Amniotic epithelial cell (primary cell): ENCODE measurements at places on chromosomes 16 and 17.

GRCh38 chr17:41624208-41625101, at the start of gene KRT17:
TSS of gene KRT17 (minus strand) at chr17:41624575. CDS start at chr17:41624509, 66 bp downstream.
- DNase-seq = peak; percentile 24

DNA sequence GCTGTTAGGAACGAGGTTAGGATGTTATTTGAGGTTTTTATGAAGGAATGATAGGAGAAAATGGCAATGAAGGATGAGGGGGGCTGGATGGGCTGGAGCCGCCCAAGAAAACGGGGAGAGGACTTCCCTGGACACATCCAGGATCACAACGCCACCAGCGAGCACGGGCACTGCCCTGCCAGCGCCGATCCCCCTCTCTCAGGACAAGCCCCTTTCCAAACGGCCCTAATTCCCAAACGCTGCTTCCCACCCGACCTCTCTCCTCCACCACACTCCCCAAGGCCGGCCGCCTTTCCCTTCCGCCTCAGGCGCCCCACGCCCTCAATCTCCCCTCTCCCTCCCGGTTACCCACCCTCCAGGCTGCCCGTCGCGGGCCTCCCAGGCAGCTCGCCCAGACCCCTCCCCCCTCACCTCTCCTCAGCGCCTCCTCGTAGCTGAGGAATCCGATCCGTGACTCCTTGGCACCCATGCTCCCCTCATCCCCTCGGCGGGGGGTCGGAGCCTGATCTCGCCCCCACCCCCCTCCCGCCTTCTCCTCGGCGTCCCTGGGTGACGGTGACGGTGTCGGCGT, 377 bp downstream of the USP32 start:
- DNase-seq = no peak

DNA sequence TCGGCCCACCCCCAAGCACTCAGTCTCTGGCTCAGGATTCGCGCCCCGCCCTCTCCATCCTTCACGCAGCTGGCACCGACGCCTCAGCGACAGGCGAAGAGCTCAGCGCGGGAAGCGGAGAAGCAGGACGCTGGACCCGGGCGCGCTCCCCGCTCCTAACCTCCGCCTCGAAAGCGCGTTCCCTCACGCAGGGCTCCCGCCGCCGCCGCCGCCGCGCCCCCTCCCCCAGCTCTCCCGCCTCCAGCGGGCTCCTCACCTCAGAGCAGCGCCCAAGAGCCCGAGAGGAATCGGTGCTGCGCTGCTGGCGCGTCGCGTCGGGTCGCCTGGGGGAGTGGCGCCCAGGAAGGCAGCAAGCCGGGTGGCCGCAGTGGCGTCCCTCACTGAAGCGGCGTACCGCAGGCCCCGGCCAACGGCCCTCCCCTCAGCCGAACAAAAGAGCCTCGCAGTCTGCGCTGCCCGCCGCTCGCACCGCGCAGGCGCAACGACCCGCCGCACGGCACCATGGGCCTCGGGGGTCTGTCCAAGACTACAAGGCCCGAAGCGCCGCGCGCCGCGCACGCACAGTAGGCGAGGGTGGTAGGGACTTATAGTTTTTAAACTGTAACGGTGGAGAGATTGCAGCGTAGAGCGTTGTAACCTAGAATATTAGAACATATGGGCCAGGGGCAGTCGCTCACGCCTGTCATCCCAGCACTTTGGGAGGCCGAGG, at the start of gene CBX1:
Gene CBX1 (minus strand): TSS at position 467 of the 709 bp plus-strand sequence. CDS start 24,474 bp downstream, outside the sequence.
- peak; percentile 92 for DNase-seq

DNA sequence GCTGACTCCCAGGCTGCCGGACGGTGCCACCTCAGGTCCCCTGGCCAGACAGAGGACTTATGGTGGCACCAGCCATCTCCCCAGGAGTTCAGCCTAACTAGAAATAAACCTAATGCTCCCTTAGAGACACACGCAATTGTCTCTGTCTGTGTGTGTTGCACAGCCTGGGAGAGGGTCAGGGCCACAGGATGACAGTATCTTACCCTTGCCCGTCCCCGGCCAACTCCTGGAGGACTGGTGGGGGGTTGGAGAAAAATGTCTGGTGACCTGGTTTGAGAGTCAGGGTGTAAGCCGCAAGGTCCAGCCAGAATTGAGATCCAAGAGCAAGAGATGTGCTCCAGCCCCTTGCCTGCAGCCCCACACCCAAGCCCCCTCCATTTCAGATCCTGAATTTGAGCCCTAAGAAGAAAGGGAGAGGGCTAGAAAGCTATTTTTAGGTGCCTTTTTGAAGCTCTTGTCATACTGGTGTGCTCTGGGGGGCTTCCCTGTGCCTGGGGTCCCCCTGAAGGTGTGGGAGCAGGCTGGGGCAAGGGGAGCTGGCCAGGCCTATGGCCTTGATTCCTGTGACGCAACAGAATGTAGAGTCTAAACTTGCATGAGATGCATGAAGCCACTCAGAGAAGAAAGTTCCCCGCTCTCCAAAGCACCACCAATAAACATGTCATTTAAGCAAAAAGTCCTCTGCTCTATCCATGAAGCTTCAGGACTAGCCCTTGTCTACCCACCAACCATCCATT, 12.9 kb downstream of the ZNF319 start:
- no peak for DNase-seq

DNA sequence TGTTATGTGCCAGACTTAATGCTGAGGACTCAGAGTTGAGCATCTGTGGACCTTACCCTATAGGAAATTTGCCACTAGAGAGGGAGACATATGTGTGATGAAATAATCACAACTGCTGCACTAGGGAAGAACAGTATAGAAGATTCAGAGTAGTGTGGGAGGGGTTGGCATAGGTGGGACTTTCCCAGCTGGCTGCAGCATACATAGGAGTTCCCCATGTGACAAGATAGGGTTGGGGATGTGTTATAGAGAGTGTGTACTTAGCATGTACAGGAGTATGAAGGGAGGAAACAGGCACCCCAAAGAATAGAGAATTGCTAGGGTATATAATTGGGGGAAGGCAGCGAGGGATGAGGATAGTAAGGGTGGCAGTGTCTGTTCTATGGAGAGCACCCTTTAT, 2.9 kb downstream of the NUP93 start:
- DNase-seq = no peak

GRCh38 chr17:51118330-51119195, 2.1 kb downstream of the SPAG9 start:
- no peak for DNase-seq

DNA sequence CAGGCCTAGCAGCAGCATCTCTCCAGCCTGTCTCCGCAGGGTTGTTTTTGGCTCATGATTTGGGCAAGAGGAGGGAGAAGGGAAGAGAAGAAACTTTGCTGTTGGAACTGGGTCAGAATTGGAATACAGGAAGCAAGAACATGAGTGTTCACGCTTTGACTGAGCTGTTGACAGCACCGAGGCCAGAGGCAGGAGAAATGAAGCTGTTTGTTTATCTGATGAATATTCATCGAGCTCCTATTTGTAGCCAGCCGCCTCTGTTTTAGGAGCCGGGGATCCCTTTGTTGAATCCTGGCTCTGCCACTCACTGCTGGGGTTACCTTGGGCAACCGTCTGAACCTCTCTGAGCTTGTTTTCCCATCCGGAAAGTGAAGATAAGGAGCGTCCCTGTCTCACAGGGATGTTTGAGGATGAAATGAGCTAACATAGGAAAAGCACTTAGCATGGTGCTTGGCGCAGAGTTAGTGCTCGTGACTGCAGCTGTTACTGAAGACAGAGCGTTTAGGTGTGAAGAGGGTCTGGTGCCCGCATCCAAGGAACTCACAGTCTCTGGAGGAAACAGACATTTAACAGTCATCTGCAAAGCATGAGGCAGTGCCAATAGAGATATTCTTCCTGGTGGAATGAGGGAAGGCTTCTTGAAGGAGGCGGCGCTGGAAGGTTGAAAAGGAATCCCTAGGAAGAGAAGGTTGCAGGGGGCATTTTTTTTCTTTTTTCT, 29.2 kb downstream of the RAP1GAP2 start:
- no peak for DNase-seq

GRCh38 chr16:85125570-85126393, 13.5 kb upstream of the CIBAR2 start:
- no peak for DNase-seq

DNA sequence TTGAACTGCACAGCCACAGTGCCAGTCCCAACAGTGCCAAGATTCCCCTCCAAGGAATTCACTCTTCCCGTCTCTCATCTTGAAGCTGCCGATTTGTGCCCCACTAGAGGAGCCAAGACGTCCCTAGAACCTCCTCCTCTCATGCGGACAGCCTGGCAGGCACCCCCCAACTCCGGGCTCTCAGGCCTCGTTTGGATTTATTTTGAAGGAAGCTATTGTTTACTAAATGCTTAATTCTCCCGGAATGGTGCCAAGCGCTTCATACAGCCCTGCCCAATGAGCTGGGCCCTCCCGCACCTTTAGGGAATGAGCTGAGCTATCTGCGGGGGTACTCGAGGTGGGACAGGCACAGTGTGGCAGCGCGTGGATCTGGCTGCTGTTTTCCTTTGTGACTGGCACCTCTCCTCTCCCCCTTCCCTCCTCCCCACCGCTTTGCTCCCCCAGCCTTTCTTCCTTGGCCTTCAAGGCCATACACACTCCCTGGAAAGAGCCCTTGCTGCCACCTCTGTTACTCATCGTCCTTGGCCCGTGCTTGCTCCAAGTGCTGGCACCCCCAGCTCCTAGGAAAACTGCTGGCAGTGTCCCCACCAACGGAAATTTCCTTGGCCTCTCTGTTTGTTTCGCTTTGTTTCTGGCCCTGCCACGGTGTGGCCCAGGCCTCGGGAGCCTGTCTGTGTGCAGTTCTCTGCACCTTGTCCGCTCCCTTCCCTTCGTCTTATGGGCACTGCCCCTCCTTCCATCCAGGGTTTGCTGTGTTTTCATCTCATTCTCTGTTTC, 49.9 kb upstream of the CDR2 start:
- no peak for DNase-seq

DNA sequence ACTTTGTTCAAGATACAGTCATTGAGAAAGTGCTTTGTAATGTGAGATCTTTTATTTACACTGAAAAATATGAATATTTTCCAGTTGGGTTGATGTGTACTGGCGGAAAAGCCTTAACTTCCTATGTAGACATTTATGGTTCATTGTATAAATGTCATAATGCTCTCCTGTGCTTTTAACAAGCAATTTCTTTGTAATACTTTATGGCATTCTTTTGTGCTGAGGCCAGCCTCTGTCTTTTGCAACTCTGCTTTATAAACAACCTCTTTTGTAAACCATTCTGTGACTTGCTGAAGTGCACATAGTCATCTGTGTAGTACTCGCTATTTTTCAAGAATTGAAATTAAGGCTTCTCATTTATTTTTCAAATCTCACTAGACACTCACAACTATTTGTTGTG, 291.2 kb downstream of the CDH11 start:
- DNase-seq = peak; percentile 51

DNA sequence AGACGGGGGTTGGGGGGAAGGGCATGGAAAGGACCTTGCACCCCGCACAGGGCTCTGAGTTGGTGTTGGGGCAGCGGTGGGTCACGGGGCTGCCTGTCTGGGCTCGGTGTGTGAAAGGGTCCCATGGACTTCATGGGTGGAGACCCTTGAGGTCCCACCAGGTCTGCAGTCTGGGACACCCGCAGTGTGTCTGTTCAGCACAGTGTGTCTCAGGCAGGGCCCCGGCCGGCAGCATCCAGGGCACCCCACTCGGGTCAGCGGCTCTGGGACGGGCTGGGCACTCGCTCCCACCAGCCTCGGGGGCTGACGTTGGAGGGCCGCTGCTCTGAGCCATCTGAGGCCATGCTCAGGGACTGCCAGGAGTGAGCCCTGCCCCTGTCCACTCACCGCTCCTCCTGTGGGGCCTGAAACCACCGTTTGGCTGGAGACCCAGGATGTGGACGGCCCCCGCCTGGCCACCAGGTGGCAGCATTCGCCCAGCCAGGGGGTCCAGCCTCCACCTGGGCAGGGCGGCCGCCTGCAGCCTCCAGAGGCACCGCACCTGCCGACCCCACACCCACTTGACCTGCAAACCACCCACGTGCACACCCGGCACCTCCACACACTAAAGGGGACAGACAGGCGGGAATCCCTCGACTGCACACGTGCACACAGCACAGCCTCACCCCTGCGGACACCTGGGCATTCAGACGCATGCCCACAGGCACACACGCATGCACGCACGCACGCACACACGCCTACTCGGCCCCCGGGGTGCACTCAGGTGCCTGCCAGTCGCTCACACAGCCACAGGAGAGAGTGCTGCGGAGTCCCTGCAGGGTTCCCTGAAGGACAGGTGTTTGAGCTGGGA, 10.1 kb upstream of the ZFPM1 start:
- peak; percentile 50 for DNase-seq

GRCh38 chr17:43952724-43953666, 745 bp downstream of the PYY start:
- DNase-seq = no peak

DNA sequence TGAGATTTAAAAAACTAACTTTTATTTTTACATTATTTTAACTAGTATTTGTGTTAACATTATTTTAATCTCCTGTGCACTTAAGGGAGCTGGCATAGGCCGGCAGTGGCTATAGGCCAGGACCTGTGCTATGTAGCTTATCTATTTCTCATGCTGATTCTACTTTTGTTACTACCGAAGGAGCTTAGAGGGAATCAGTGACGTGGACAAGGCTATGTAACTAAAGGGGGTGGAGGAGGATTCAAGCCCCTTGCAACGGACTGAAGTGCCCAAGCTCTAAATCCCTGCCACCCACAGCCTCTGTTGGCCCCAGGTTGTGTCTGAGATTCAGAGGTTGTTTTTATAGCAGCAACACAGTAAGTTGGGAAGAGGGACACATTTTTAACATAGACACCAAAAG, 356.4 kb downstream of the WWOX start:
- no peak for DNase-seq

DNA sequence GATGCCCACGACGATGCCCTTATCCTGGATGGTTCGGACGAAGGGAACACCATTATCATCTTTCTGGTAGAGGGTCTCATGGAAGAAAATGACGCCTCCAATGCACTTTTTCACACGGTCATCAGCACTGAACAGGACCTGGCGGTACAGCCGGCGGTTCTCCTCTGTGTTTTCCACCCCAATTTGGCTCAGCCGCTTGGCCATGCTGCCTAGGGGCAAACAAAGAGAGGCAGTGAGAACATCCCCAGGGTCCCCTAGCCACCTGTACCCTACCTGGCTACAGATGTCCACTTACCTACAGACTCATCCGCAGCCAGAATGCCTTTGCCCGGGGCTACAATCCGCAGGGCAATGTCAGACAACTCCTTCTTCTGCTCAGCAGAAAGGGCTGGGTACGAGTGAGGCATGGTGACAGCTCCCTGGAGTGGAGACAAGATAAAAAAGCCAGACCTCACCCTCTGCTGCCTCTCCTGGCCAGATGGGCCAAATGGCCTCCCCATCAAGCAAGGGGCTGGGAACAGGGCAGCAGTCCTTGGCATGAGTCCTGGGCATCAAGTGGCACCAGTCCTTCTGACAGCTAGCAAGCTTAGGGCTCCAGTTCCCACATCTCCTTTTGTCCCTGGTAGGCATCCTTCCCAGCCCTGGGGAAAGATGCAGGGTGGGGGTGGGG, 1.4 kb downstream of the ALDOC start:
- DNase-seq = no peak

DNA sequence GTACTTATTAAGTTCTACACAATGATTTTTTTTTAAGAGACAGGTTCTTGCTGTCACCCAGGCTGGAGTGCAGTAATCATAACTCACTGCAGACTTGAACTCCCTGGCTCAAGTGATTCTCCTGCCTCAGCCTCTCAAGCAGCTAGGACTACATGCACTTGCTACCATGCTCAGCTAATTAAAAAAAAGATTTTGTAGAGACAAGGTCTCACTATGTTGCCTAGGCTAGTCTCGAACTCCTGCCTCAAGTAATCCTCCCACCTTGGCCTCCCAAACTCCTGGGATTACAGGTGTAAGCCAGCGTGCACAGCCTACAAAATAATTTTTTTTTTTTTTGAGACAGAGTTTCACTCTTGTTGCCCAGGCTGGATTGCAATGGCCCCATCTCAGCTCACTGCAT, 22.2 kb downstream of the USP32 start:
- no peak for DNase-seq

- DNase-seq = peak; percentile 79
Observed at GRCh38 chr17:57535249-57535966, 209.7 kb downstream of the CCDC182 start.
